ENCODE measurements at places on chromosomes 3 and 15.

GRCh38 chr15:46317029-46317428 is 682.2 kb downstream of the SQOR start:
- no peak for DNase-seq

DNA sequence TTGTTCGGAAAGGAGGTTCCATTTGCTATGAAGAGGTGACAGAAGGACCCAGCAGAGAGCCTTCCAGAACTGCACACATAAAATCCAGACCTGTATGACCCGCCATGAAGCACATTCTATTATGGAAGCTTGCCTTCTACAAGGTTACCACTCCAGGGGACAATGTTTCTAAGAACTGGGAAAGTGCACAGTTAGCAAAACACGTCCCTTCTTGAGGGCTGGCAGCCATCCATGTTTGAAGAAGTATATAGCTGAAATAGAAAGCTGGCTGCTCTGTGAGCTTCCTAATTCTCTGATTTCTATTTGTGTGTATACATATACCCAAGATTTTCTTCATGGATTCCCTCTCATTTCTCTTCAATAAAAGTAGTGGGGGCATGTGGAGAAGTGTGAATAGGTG is 74.6 kb downstream of the CNTN3 start:
- DNase-seq, result no peak

GRCh38 chr3:69004138-69004537 is 9.3 kb downstream of the EOGT start:
- no peak for DNase-seq

- no peak for DNase-seq
These were observed 16.6 kb downstream of the LYSMD4 start for GRCh38 chr15:99716540-99717095.

- DNase-seq, result no peak
These were observed 32.0 kb upstream of the ZNF445 start for GRCh38 chr3:44509393-44509921.

DNA sequence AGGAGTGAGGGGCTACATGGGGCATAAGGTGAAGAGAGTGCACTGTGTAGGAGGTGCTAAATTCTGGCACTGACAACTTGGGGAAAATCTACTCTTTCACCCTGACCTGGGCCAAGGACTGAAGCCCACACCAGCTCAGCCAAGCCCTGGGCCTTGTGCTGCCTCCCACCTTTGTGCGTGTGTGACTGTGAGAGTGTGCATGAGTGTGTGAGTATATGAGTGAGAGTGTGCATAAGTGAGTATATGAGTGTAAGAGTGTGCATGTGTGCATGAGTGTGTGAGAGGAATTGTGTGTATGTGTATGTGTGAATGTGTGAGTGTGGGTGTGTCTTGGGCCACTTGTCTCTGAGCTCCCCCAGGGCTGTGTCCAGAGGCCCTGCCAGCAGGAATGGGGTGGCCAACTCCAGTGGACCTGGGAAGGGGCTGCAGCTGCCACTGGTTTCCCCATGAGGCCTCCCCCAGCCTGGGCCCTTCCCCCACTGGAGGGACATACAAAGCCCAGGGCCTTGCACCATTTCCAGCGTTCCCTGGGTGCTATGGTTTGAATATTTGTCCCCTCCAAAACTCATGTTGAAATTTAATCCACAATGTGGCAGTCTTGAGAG is 15.2 kb downstream of the C3orf22 start:
- no peak for DNase-seq

DNA sequence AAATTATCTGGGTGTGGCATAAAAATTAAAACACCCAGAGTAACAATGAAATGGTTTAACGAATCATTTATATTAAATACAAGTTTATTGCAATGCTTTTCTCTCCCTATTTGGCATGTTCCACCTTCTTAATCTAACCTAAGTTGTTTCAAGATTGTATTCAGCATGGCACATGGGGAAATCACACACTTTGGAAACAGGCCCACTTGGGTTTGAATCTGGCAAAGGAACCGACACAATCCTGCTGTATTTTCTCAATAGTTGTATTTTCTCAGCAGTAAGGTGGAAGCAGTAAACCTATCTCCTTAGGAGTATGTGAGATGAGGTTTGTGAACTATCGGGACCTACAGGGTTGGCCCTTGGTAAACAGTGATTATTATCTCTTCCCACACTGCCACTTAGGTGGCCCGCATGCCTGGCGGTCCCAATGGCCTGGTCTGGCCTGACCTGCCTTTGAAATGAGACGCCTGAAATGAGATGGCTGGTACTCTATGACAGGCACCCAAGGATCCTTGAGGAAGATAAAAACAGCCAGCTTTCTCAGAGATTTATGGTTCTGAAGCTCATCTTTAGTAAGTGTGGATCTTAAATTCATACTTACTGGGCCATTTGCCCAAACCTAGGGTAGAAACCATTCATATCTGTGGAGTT is 45.3 kb upstream of the VILL start:
- no peak for DNase-seq

DNA sequence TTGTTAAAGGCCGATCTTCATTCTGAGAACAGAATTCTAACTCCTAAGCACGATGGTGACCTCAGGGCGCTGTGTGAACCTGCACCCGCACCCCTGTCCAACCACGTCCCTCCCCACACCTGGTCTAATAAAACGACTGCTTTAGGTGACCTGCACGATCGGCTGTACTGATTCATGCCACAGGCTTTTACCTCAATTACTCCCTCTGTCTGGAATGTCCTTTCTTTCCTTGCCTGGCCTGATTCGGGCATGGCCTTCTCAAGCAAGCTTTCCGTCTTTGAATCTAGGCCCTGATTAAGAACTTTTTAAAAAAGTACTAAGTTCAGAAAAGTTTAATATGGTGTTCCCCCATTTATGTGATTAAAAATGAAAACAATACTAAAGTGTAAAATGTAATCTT is 842 bp upstream of the U2SURP start:
- no peak for DNase-seq

All from NCI-H748 treated with DMSO at 0.1 percent for 48 hours (cell line).